CD8-positive, alpha-beta memory T cell (primary cell): ENCODE measurements at places on chromosomes 11 and 22. TPM values are rescaled to one million over a fixed set of nuclear protein-coding genes. Genes with fewer than 3 reads are reported as not detected.

The SHISA8 gene
- total RNA-seq: 1.4 TPM

The MYEOV gene
- not detected for total RNA-seq

The PKDREJ gene
- total RNA-seq: not detected

DNA sequence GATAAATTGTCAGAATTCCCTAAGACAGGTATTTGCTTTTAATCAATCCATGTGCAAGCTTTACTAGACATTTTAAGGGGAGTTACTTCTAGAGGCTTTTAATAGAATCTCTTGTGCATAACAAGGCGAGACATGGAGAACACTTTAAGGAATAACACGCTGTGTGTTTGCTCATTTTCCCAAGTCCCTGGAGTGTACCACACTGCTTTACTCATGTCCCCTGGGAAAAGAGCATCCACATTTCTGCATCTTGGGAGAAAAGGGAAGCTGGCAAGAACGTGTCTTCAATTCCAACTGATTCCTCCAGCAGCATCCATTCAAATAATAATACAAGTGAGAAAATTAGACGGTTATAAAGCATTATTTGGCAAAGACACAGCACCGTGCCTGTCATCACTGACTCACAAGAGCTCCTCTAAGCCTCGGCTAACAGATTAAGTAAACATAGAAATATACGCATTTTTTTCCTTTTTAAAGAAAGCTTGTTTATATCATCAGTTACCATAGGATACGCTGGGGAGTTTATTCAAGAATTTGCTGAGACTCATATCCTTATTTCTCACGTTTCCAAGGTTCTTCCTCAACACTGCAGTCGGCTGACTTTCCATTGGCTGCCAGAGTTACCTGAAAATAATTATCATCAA is 121.5 kb downstream of the CD44 start:
- H3K4me1 ChIP-seq: peaks cover 25% of the 10 kb centered on the region
- no peaks in the 10 kb centered on the region for H3K36me3 ChIP-seq
- DNase-seq: no peak

DNA sequence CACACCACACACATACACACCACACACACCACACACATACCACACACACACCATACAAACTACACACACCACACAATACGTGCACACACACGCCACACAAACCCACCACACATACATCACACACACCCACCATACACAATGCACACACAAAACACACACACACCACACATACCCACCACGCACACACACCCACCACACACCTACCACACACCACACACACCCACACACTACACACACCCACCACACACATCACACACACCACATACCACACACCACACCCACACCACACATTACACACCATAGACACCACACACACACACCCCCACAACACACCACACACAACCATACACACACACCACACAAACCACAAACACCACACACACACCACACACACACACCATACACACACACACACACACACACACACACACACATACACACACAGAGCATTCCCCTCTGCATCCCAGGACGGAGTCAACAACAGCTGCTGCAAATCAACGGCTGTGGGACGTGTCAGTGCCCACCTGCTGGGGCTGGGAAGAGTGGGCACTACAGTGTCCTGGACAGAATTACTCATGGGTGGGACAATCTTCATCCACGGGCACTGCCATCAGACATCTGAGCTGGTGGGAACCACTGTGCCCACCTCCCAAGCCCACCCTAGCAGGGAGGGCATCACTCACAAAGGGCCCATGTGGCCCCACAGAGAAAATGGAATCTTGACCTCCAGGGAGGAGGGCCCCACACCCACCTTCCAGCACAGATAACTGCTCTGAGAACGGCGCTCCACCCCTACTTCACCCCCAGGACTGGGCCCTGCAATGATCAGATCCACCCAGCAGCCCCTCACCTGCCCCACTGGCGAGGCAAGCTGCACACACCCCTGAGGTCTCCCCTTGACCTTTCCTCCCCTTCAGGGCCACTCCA is 8.4 kb downstream of the TP53I11 start:
- no peaks in the 10 kb centered on the region for H3K27me3 ChIP-seq
- H3K4me3 ChIP-seq: no peak overlapping the region
- H3K27ac ChIP-seq: no peak overlapping the region
- H3K36me3 ChIP-seq: no peaks in the 10 kb centered on the region
- peaks cover 9% of the 10 kb centered on the region for H3K4me1 ChIP-seq

DNA sequence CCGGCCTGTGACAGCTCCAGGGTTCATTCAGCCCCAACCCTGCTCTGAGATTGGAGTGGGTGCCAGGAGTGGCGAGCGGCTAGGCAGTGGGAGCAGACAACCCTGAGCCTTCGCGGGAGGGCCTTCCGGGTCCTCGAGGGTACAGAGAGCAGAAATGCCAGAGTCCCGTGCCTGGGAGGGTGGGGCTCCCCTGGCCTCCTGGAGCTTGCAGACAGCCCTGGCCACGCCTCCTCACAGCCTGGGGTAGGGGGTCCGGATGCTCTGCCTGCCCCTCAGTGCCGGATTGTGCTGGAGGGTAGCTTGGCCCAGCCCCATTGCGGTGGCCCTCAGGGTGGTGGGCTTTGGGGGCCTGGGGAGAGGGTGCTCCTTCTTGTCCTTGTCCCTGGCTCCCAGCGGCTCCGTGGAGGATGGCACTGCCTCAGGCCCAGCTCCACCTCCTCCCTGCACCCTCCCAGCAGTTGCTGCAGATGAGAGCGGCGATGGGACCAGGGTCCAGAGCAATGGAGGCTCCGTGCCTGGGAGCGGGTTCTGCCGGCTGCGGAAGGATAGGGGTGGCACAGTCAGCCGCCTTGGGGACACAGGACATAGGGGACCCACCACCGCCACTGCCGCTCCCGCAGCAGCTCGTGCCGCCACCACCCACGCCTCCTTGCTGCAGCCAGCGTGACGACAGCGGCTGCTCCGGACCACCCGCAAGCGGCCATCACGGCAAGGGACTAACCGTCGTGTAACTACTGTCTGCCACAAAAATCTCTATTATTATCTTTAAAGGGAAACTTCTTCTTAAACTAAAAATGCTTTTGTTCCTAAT is 34.9 kb upstream of the OR10G7 start:
- no peak for DNase-seq
- no peaks in the 10 kb centered on the region for H3K36me3 ChIP-seq
- H3K27ac ChIP-seq: no peak overlapping the region
- H3K27me3 ChIP-seq: no peaks in the 10 kb centered on the region

- H3K36me3 ChIP-seq: no peaks in the 10 kb centered on the region
- no peak overlapping the region for H3K4me3 ChIP-seq
- no peaks in the 10 kb centered on the region for H3K27me3 ChIP-seq
These were observed 2.6 kb downstream of the SEC14L4 start for GRCh38 chr22:30502911-30503310.

DNA sequence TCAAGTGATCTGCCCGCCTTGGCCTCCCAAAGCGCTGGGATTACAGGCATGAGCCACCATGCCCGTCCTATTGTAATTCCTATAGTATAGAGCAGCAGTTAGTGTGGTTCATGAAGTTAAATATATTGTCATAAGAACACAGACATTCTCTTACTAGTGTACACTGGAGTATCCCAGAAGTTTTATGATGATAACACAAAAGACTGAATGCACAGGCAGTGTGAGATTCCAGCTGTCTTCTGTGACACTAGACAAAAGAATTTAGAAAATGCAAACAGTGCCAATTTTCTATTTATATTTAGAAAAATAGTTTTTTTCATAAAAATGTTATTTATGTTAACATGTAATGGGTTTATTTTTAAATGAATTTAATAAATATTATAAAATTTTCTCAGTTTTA is 39.4 kb upstream of the RBX1 start:
- no peak overlapping the region for H3K27ac ChIP-seq
- peaks cover 9% of the 10 kb centered on the region for H3K36me3 ChIP-seq
- H3K4me1 ChIP-seq: no peaks in the 10 kb centered on the region
- no peak for DNase-seq

- DNase-seq: no peak
- H3K36me3 ChIP-seq: no peaks in the 10 kb centered on the region
- H3K4me3 ChIP-seq: no peak overlapping the region
- no peak overlapping the region for H3K27ac ChIP-seq
- no peaks in the 10 kb centered on the region for H3K27me3 ChIP-seq
These were observed 73.2 kb downstream of the CCDC81 start for GRCh38 chr11:86447763-86448480.

DNA sequence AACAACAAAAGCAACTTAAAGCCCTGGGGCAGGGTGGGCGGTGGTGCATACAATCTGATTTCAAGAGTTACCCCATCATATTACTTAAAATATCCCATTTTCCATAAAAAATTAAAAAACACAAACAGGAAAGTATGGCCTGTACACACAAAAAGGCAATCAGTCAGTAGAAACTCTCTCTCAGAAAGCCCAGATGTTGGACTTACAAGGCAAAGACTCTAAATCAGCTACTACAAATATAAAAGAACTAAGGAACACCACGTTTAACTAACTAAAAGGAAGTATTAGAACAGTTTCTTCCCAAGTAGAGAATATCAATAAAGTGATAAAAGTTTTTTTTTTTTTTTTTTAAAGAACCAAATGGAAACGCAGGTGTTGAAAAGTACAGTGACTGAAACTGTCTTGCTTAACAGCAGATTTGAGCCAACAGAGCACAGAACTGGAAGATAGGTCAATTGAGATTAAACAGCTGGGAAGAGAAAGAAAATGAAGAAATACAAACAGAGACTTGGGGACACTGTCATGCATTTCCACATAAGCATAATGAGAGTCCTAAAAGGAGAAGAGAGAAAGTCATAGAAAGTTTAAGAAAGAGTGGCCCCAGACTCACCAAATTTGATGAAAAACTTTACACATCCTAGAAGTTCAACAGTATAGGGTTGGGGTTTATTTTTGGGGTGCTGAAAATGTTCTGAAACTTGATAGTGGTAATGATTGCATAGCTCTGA is 8.6 kb downstream of the SC5D start:
- no peak for DNase-seq
- no peaks in the 10 kb centered on the region for H3K27me3 ChIP-seq
- no peak overlapping the region for H3K27ac ChIP-seq
- H3K4me3 ChIP-seq: no peak overlapping the region

GRCh38 chr11:118126082-118126838 is 26.4 kb downstream of the SCN4B start:
- no peak overlapping the region for H3K4me3 ChIP-seq
- no peak overlapping the region for H3K27ac ChIP-seq
- no peaks in the 10 kb centered on the region for H3K4me1 ChIP-seq
- H3K36me3 ChIP-seq: no peaks in the 10 kb centered on the region
- no peaks in the 10 kb centered on the region for H3K27me3 ChIP-seq
- no peak for DNase-seq

- no peak for DNase-seq
- H3K27me3 ChIP-seq: no peaks in the 10 kb centered on the region
- peak within 1 kb of the TSS; percentile 3 for H3K4me3 ChIP-seq
- H3K36me3 ChIP-seq: no peaks in the 10 kb centered on the region
- H3K4me1 ChIP-seq: no peaks in the 10 kb centered on the region
These were observed at the start of gene XKR3 for GRCh38 chr22:16824716-16825687. TSS of gene XKR3 (minus strand) at chr22:16825411. CDS start at chr22:16808073, 17,338 bp downstream.
